Right lung (tissue), 10 donors: ENCODE measurements at places on chromosomes 4 and X. TPM values are rescaled to one million over a fixed set of nuclear protein-coding genes. Genes with fewer than 3 reads are reported as not detected.

Gene CCSER1
- polyA plus RNA-seq, result 2.6 TPM

GRCh38 chr4:165060938-165061337 is 7.3 kb downstream of the TRIM75 start:
- DNase-seq, result no peak

- DNase-seq, result no peak
Measured at GRCh38 chr4:28287831-28288233, 1427.2 kb downstream of the STIM2 start.

GRCh38 chr4:109424093-109424841 is 9.3 kb upstream of the SEC24B start:
- no peak for DNase-seq

DNA sequence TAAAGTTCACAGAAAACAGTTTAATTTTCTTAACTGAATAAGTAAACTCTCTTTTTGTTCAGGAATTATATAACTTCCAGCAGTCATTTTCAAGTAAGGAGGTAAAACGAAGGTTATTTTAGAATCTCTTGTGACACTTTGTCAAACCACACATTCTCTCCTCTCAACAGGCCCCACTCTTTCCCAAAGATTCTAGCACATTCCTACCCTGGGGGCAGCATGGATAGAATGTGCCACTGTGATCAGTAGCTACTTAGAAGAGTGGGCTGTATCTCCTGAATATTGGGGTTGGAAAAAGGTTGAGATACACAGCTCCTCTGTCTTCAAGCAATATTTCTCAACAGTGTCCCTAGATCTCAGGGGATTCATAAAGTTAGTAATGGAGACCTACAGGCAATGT is 157.6 kb downstream of the EMCN start:
- DNase-seq, result no peak

GRCh38 chrX:7270933-7271332 is 123.0 kb upstream of the PUDP start:
- no peak for DNase-seq

DNA sequence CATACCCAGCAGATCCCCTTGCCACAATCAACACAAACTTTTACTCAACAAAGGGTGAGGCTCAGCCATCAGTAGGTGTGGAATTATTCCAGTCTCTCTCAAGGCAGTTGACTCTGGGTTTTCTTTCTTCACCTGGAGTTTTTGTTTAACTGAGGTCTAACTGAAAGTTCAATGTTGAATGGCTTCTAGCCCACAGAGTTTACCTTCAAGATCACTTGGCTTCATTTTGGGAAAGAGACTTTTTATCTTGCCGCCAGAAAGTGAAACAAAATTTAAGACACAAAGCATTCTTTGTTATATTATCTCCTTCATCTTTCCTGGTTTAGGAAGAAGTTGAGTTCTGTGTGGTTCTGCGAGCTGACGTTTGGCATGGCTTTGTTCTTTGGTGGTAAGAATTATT is 83.8 kb upstream of the RASGEF1B start:
- no peak for DNase-seq

DNA sequence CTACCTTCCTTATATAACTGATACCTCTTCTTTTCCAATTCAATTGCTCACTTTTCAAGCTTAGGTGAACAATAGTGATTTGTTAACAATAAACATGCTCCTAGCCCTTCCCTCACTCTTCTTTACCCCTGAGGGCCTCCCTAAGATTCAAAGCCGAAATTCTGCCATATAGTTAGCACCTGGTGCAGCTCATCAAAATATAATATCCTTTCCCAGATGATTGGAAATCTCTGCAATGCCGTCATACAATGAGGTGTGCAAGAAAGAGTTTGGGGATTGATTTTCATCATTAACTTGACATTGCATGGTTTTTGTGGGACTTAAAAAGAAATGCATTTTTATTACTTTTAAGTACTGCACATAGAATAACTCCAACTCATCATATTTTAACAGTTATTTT is 95.3 kb downstream of the HDAC8 start:
- no peak for DNase-seq

DNA sequence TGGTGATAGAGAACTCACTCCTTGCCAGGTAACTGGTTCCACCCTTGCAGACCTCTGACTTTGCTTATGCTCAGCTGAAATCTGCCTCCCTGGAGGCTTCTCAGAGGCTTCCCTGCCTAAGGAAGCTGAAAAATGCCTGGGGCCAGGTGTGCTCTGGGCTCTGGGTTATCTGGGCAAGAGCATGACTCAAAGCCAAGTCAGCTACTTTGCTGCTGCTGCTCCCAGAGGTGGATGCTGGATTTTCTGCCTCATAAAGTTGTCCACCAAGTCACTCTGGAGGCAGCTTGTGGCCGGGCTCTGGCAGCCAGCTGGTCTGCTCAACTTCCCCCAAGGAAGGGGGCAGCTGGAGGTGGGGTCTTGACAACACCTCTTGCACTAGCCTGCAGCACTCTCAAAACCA is 132.7 kb downstream of the PJA1 start:
- DNase-seq, result no peak

DNA sequence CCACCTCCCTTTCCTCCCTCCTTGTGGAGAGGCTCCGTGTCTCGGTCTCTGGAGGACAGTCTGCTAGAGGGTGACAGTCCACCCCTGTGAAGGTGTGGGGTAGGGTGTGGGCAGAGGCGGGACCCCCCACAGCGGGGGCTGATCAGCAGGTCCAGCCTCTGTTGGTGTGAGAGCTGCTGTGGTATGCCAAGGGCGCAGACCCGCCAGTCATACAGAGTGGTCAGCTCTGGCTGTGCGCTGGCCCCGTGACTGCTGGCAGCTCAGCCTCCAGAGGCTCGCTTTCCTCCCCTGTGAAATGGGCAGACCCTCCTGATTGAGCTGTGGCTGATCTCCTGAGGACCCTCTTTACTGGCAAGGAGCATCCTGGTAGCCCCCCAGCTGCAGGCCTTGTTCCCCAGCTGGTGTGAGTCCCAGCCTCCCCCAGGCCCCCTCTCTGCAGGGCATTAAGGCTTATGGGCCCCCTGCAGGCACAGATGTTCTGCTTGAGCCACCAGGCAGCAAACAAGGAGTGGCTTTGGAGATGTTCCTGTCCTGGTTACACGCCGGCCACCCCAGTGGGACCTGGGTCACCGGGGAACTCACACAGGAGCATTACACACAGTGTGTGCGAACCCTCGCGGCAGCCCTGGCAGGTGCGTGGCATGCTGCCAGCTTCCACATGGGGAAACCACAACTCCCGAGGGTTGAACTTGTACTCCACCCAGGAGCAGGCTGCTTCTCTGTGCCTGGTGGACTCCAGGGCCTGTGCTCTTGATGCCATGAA is 76.8 kb downstream of the PPP2R2C start:
- no peak for DNase-seq

DNA sequence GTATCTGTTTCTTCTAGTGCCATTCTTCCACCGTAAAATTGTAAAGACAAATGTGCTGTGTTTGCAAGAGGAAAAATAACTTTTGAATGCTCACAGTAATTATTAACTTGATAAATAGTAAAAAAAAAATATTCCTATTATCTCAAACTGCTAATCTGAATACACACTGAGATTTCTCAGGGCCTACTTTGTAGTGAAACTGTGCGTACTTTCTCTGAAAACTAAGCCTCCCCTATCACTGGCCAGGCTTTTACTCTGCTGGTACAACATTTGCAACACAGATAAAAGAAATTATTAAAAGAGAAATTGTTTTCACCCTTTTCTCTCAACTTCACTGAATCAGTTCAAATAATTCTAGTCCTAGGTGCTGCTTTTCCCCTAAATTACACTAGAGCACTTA is 137.3 kb downstream of the PRDM5 start:
- no peak for DNase-seq

Gene DAPP1
- polyA plus RNA-seq, result 2.6 TPM

- DNase-seq, result no peak
Measured at GRCh38 chrX:56728321-56728720, 722 bp upstream of the NBDY start.

GRCh38 chrX:53481093-53481492 is 46.9 kb upstream of the HSD17B10 start:
- no peak for DNase-seq

Gene RNF212
- 8.6 TPM for polyA plus RNA-seq

DNA sequence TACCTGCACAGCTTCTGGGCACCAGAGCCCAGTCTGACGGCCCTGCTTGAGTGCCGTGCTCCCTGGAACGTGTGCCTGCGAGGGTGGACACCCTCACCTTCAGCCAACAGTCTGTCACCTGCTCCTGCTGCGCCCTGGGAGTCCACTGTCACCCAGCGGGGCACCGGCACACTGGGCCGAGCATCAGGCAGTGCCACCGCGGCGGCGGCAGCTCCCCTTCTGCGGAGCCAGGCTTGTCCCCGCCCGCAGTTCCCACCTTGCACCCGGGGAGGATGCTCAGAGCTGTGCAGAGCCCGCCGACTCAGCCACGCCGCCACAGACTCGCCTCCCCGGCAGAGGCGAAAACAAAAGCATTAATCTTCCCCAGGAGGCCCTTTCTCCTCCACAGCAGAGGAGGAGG is 86.8 kb downstream of the ABLIM2 start:
- DNase-seq, result no peak

Gene SSX2
- polyA plus RNA-seq, result not detected

GRCh38 chr4:6693231-6694176 is at the start of gene S100P:
S100P (plus strand) TSS chr4:6693878; CDS start chr4:6693933, 55 bp downstream.
- DNase-seq, result no peak

Gene POU3F4
- not detected for polyA plus RNA-seq

GRCh38 chrX:16828124-16828908 is 41.8 kb downstream of the RBBP7 start:
- DNase-seq, result no peak

DNA sequence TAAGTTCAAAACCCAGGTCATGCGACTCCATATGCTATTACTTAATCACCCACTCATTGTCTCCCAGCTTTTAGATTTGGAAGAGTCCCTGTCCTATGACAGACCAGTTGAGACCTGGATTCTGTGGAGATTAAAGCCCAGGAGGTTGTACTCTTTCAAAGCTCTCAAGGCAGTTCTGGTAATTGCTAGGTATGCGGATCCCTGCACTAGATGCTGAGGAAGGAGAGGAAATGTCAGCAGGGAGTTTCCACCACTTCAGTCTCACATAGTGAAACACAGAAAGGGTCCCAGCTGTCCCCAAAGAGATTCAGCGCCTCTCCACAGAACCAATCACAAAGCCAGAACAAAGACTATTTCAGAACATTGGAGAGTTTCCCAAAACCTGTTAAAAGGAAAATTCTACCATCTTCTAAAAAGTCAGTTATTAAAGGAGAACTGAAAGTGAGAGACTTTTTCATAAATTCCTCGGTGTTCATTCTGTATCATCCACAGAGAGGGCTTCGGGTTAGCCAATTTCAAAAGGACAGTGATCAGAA is 53.4 kb downstream of the IRF2 start:
- DNase-seq, result no peak

Gene GBA3
- polyA plus RNA-seq, result 0.17 TPM

DNA sequence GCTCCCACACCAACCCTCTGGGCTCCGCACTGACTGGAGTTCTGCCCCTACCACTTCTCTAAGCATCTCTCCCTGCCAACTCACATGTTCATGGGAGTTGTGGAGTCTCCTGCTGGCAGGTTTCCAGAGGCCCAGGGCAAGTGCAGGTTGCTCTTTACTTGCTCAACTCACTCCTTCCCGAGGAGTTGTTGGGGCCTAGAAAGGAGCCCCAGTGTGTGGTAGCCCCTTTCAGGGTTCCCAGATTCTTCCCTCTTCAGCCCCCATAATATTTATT is 52.5 kb downstream of the POF1B start:
- DNase-seq, result no peak

DNA sequence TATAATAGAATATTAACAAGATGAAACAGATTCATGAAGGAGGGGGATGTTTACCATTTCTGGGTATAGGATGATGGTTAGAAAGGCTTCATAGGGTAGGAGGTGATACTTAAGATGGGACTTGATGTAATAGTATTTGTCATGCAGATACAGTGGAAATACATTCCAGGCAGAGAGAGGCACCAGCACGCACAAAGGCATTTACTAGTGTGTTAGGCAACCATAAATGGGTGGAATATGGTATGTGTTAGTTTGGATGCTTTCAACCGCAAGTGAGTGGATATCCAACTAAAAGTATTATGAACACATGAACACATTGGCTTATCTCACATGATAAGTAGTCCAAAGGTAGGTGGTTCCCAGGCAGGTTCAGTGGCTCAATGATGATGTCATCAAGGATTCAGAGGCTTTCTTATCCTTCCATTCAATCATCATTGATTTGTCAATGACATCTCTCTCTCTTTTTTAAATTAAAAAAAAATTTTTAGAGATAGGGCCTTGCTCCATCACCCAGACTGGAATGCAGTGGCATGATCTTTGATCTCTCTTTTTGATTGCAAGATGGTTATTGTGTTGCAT is 12.7 kb upstream of the STARD8 start:
- DNase-seq, result no peak

GRCh38 chrX:121975671-121976070 is 928.3 kb downstream of the GLUD2 start:
- no peak for DNase-seq

Gene STOX2
- polyA plus RNA-seq, result 11.8 TPM

DNA sequence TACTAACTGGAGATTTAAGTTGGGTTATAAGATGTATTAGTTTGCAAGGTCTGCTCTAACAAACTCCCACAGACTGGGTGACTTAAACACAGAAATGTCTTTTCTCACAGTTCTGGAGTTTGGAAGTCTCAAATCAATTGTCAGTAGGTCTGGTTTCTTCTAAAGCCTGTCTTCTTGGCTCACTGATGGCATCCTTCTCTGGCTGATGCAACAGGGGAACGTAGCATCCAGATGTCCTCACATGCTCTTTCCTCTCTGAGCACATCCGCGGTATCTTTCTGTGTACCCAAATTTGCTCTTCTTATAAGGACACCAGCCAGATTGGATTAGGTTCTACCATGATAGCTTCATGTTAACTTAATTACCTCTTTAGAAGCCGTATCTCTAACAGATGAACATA is 63.2 kb upstream of the BMP3 start:
- DNase-seq, result no peak

DNA sequence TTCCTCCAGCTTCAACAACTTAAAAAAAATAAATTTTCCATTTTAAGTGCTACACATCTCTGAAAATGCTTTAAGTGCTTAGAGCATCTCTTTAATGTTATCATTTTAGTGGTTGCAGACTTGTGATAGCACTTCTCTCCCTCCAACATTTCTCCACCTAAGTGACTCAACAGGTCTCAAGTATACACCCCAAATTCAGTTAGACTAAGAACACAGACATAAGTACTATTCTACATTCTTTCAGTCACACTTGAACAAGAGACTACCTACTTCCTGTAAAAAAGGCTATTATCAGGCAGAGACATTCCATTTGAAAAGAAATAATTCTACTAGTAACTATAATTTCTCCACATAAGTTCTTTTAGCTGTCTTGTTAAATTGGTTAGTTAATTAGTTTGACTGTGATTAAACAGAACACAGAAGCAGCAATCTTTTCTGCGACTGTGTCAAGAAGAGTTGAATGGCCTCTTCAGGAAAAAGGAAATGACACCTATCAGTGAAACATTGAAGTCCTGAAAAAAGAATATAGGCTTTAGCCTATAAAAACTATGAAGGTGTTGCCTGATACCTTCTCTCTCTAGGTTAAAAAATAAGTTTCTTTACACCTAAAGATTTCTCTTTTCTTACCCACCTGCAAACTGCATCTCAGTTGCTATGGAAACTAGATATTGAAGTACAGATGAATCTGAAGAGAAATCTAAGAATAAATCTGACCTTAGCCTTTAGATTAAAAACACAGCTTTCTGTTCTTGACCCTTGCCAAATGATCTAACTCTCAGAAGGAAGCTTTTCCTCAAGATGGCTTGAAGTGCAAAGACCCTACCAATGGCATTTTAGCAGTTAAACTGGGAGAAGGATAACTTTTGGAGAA is 18.0 kb downstream of the NAF1 start:
- DNase-seq, result no peak

Gene CPLX1
- polyA plus RNA-seq, result 1.0 TPM

- no peak for DNase-seq
Measured at GRCh38 chr4:107711831-107712230, 8.2 kb downstream of the PAPSS1 start.

Gene HGFAC
- 0.90 TPM for polyA plus RNA-seq

- DNase-seq, result peak; percentile 96
Measured at GRCh38 chr4:124712372-124713184, at the start of gene ANKRD50. ANKRD50 (minus strand) TSS chr4:124712732; CDS start chr4:124710511, 2,221 bp downstream.
